Camera-type eye (tissue), 1 donor: ENCODE measurements at places on chromosomes 5 and 9. TPM values are rescaled to one million over a fixed set of nuclear protein-coding genes. Genes with fewer than 3 reads are reported as not detected.

Gene URM1
- total RNA-seq = 22.7 TPM

Gene ZNF608
- total RNA-seq = 144 TPM

Gene DRD1
- total RNA-seq = 6.8 TPM

Gene ADAMTS13
- total RNA-seq = 5.1 TPM

Gene UBTD2
- total RNA-seq = 64.2 TPM
